ENCODE measurements at places on chromosomes 7 and 10.

- no peak for DNase-seq
Observed at GRCh38 chr7:103771294-103771693, 218.2 kb downstream of the RELN start.

DNA sequence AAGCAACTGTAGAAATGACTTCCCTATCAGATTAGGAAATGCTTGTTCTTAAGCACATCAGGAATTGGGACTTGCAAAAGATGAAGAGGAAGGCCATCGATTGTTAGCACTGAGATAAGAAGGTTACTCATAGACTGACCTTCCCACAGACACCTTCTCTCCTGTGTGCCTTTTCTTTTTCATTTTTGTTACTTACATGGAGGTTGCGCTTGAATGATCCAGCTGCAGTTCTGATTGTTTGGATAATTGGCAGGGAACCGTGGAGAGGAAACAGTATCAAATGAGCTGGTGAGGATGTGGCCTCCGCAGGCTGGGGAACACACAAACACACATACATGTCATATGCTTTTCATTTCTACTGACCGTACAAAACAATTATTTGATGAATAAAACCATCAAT lies 134.9 kb upstream of the RSU1 start:
- DNase-seq, result no peak

DNA sequence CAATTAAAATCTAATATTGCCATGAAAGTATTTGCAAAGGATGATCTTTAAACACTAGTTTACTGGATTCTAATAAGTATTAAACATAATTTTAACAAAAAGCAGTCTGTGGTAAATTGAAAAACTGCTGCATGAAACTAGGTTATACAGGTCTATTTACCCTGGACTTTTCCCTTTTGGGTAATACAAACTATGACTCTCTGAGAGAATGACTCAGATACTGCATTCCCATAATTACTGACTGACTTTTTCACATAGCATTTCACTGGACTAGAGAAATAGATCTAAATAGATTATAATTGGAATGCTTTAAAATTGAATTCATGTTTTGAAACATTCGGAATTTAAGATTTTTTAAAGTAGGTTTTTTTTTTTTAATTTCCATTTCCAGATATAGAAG lies 395.7 kb downstream of the THSD7A start:
- no peak for DNase-seq

DNA sequence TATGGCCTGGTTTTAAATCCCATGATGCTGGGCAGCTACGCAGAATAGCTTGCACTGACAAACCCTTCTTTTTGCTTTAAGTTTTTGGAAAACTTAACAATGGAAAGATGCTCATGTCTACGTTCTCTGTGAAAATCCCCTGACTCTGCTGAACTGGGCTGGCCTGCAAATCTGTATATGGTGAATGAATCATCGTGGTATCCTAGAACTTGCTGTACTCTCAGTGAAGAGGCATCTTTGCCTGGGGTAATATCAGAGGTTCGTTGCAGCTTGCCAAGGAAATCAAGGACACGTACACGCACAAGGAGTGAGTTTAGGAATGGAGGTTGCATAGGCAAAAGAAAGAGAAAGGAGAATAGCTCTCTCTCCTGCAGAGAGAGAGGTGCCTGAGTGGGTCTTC lies 382.0 kb upstream of the ADARB2 start:
- no peak for DNase-seq

DNA sequence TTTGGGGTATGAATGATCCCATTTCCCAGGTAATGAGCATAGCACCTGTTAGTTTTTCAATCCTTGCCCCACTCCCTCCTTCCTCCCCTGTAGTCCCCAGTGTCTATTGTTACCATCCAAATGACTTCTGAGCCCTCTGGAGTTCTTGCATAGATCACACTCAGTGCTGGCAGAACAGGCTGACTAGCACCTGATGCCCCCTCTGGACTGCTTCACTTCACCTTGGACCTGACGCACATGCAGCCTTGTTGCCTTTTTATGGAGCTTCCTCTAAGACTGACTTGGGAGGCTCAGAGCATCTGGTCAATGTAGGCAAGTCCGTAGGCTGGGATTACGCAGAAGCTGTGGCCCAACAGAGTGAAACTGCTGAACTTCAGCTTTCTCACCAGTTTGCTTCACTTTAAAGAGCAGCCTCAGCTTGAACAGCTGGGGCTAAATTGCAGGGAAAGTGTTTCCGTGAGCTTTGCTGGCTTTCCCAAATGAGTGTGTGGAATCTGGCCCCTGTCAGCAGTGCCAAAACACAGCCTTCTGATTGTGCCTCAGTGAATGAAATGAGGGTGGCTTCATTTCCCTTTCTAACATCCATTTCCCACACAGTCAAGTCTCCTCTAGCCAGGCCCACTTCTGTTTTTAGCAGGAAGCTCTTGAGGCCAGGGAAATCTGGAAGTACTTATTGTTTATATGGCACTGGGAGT lies 48.5 kb downstream of the NXPH1 start:
- DNase-seq, result no peak

- DNase-seq, result no peak
Observed at GRCh38 chr10:605632-606325, 83.7 kb downstream of the DIP2C start.

DNA sequence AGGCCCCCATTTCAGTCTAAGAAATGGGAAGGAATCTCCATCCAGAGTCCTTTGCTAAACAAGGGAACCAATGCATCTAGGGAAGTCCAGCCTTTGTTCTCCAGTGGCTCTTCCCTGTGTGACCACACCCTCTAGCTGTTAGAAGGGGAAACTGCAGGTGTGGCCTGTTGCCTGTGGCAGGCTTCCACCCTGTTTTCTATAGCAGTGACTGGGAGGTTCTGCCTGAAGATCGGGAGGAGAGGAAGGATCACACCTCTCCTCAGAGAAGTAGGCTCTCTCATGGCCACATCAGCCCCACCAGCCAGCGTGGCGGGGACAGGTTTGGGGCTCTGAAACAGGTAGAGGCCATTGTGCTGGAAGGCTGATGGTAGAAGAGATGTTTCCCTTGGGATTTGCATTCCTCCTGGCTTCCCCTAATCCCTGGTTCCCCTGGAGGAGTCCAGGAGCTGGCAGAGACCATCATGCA lies 47.7 kb upstream of the TRIM8 start:
- no peak for DNase-seq

DNA sequence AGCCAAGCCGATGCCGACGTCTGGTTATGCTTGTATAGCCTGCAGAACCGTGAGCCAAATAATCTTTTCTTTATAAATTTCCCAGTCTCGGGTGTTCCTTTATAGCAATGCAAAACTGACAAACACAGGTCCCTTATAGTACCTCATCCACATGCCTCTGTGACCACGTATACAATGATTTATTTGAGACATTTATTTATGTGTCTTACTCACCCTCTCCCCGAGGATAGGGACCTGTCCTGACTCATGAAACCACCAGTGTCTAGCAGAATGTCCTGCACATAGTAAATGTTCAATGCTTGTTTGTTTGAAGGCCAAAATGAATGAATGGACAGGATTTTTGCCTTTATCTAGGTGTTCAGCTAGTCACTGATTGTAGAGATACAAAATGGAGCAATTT lies 147.9 kb upstream of the FZD8 start:
- no peak for DNase-seq

DNA sequence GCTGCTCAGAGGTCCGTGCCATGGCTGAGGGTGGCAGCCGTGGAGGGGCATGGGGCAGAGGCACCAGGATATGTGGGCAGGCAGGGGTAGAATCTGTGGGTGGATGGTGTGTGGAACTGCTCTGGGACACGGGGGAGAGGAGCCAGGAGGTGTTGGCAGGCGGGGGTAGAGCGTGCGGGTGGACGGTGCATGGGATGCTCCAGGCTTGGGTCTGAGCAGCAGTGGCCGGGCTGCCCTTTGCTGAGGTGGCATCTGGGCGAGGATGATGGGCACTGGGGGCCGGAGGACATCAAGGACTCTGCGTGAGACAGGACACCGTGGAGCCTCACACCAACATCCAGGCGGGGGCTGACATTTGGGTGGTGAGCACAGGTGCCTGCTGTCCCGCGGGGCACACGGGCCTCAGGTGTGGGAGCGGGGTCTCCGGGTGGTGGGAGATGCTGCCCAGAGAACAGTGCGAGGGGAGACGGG lies 46.2 kb downstream of the JAKMIP3 start:
- DNase-seq, result no peak

- DNase-seq, result no peak
Observed at GRCh38 chr10:117536072-117536865, 6.3 kb upstream of the EMX2 start.

DNA sequence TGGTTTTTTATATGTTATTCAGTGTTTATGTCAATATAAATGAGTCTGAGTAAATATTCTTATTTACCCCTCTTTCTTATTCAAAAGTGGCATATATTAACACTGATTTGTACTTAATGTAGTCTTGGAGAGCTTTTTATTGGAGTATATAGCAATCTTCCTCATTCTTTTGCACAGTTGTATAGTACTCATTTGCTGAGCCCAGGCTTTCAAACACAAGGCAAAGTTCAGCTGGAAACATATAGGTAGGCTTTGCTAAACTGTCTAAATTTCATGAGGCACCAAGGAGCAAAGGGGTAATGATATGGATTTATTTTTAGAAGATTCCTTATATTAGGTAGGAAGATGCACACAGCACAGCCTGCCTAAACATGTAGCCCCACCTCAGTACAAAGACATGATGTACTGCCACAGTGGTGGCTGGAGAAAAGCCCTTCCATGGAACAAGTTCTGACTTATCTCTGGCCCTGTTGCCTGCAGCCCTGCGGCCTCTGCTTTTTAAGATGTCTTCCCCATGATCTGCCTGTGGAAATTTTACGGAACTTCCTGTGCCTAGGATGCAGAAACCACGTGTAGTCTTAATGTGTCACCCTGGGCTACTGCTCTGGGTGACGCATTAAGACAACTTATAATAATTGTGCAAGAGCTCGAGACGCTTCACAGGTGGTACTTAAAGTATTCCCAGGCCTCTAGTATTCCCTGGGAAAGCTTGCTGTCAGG lies 9.6 kb upstream of the PDCD4 start:
- no peak for DNase-seq

DNA sequence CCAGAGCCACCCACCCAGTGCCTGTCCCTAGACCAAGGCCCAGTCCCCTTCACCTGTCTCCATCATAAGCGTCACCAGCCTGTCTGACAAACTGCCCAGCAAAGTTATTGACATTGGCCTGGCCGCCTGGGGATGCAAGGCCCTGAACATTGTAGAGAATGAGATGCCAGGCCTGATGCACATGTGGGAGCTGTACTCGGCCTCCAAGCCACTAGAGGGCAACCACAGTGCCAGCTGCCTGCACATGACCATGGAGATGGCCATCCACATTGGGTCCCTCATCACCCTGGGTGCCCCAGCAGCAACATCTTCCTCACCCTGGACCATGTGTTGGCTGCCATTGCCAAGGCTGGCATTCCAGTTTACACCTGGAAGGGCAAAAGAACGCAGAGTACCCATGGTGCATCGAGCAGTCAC lies 63.7 kb upstream of the ANTXRL start:
- DNase-seq, result no peak

GRCh38 chr7:106312099-106312871 lies 27.5 kb upstream of the NAMPT start:
- no peak for DNase-seq

DNA sequence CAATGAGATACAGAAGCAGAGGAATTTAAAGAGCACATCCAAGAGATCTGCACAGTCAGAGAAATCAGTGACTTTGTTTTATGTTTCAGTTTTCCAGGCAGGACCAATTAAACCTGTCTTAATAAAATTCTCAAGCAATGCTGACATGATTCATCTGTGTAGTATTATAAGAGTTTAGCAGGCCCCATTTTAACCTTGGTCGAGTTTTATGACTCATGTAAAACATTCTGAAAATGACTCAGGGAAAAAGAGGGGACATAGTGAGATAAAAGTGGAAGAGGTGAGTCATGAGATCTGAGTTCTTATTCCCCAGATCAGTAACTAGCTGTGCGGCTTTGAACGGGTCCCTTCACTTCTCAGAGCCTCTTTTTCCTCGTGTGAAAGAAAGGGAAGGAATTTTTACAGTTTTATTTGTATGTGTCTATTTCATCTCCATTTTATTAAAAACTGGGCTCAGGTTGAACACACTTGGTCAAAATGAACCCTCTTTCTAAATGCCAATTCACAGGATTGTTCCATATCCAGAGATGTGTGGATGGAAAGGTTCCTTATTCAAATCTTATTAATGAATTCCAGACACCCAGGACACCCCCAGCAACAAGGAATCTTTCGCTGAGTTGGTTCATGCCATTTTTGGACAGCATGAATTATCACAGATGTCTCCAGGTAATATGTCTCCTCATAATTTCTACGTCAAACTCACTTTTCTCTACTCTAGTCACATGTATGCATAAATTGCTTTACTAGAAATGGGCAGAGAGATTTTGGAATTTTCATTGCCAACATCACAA lies 143.2 kb downstream of the JAZF1 start:
- DNase-seq, result no peak

DNA sequence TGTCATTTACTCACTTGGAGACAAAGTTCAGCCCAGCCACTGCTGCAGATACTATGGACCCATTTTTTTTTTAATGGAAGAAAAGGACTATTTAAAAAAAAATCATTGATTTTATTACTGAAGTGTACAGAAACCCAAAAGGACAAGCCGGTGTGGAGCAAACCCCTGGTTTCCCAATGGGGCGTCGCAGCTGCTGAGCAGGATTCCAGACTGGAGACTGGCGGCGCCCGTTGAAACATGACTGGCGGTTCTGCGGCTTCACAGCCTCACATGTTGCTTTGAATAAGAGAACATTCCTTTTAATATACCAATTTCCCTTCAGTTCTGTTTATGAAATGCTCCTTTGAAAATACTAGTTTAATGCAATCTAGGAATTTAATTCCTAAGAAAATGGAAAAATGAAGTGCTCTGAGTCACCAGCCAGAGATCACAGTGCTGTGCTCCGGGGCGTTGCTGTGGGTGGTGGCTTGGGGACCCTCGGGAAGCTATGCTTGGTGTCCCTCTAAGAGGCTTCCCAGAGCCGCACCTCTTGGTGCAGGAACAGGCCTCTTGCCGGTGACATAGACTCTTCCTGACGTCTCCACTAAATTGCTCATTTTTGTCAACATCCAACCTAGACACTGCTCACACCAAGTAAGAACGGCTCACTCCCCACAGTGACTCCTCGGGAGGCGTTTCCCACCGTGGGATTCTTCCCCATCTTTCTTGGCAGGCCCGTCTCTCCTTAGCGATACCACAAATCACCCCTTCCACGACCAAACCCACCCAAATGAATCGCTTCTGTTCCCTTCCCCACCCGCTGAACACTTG lies 12.0 kb upstream of the VIPR2 start:
- DNase-seq, result no peak

DNA sequence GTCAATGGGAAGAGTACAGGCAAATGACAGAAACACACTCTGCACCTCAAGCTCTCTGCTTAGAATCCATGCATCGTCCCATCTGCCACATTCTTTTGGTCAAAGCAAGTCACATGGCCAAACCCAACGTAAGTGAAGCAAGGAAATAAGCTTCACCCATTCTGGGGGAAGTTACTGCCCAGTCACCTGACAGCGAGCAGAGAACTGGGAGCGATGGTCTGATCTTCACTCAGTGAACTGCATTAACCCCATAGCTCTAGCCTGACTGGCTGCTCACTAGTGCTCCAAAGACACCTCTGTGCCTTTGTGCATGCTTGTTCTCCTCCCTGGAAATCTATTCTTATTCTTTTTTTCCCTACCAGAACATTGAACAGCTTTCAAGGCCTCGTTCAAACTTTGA lies 89.9 kb downstream of the APBB1IP start:
- DNase-seq, result no peak

- no peak for DNase-seq
Observed at GRCh38 chr7:36025190-36025589, 127.9 kb upstream of the EEPD1 start.
